Stimulated activated CD8-positive, alpha-beta memory T cell treated with anti-CD3 and anti-CD28 coated beads, Interleukin-7, amount 100 ng/mL, for 24 hours (primary cell): ENCODE measurements at places on chromosomes 3 and 15.

GRCh38 chr3:130515755-130516154 lies 1.2 kb upstream of the COL6A6 start:
- no peak for DNase-seq

DNA sequence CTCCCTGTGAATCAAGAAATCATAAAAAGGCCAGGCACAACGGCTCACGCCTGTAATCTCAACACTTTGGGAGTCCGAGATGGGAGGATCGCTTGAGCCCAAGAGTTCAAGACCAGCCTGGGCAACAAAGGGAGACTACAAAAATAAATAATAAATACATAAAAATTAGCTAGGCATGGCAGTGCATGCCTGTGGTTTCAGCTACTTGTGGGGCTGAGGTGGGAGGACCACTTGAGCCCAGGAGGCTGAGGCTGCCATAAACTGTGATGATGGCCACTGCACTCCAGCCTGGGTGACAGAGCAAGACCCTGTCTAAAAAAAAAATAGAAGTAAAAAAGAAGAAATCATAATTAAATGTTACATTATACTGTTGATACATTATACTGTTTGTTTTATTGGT lies 28.0 kb upstream of the DCUN1D1 start:
- no peak for DNase-seq

DNA sequence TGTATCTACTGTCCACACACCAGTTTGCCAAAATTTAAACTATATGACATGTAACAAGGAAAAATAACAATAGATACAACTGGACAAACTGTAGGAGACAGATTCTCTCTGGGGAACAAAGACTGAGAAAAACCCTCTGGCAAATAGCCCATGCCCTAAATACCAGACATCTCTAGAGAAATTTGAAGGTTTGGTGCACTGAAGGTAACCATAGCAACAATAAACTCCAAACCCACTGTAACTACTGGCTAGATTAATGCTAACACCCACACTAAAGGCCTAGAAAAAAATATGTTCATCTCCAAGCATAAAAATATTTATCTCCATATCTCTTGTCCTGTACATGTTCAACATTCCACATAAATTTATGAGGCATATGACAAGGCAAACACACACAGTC lies 267.1 kb downstream of the STXBP5L start:
- no peak for DNase-seq

DNA sequence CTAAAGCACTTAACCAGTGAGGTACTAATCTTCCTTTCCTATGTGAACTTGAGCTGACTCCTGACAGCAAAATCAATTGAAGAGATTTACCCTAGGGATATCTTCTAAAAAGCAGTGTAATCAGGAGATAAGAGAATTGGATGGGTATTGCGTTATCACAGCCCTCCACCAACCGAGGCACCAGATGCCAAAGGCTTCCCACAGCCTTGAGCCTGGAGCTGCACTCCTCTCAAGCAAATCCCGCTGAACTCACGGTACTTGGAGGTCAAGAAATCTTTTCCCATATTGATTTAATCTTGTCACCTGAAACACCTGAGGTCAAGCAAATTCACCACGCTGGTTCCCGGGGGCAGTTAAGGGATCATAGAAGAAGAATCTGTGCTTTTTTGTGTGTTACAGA lies 346.8 kb downstream of the TBL1XR1 start:
- DNase-seq: no peak

GRCh38 chr3:28376424-28376823 lies 27.8 kb upstream of the AZI2 start:
- no peak for DNase-seq

GRCh38 chr15:74146277-74146800 lies 16.0 kb downstream of the ISLR2 start:
- no peak for DNase-seq

- no peak for DNase-seq
These were observed 27.3 kb upstream of the FGD5 start for GRCh38 chr3:14791343-14791945.

- DNase-seq: no peak
These were observed 54.6 kb downstream of the MB21D2 start for GRCh38 chr3:192863091-192863420.

DNA sequence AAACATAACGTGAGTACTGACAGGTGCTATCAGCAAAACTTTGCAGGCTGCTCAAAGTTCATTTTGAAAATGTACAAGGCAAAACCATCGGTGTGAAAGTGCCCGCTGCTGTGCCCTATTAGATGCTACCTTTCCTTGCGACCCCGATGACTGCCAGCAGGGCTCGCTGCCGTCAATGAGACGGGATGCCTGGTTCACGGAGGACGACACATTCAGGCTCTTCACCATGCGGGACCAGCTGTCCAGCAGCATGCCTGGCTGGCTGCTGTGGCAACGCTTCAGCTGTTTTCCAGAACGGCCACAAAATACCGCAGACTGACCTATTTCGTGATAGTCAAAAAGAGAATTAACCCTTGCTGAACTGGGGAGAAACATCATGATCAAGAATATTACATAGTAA lies 92.7 kb upstream of the OCA2 start:
- DNase-seq: no peak

DNA sequence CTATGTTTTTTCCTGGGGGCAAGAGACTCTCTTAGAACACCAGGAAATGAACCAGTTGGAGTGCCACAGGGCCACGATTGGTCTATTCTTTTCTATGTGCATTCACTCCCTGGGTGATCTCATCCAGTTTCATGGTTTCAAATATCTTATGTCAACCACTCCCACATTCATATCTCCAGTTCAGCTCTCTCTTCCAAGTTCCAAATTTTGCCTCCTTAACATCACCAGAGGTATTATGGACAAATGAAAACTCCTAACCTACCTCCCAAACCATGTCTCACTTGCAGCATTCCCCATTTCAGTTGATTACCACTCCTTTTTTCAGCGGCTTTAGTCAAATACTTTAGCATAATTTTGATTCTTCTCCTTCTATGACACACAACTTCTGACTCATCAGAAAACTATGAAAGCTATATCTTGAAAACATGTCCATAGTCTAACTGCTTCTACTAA lies 203.1 kb upstream of the SEMA6D start:
- no peak for DNase-seq

- no peak for DNase-seq
These were observed 135.8 kb downstream of the ZNF621 start for GRCh38 chr3:40660554-40660953.

GRCh38 chr15:42932833-42933515 lies 12.4 kb upstream of the TTBK2 start:
- DNase-seq: no peak

DNA sequence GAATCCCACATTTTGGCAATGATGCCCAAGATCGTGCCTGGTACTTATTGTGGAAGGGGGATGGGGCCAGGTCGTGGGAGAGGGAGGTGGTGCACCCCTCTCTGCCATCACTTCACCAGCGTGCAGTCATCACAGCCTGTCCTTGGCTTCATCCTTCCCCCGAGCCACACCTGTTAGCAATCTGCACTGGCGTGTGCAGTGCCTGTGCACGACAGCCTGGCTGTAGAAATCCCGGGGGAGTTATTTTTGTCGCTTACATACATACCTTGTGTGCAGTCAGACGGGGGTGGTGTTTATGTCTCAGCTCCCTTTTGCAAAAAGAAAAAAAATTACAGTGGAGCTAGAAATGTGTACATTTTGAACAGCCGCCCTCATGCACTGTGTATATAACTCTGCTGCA lies 216.0 kb downstream of the TLE3 start:
- no peak for DNase-seq

DNA sequence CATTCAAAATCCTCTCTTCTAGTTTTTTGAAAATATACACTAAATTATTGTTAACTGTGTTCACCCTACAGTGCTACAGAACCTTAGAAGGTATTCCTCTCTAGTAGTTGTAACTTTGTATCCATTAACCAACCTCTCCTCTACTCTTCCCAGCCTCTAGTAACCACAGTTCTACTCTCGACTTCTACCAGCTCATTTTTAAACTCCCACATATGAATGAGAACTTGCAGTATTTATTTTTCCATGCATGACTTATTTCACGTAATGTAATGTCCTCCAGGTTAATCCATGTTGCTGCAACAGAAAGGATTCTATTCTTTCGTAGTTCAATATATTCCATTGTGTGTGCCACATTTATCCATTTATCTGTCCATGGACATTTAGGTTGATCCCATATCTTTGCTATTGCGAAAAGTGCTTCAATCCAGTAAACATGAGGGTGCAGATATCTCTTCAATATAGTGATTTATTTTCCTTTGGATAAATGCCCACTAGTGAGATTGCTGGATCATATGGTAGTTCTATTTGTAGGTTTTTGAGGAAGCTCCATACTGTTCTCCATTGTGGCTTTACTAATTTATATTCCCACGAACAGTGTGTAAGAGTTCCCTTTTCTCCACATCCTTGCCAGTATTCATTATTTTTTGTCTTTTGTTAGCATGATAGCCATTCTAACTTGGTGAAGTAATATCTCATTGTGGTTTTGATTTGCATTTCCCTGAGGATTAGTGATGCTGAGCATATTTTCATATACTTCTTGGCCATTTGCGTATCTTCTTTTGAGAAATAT lies 113.7 kb upstream of the SMAD3 start:
- no peak for DNase-seq

DNA sequence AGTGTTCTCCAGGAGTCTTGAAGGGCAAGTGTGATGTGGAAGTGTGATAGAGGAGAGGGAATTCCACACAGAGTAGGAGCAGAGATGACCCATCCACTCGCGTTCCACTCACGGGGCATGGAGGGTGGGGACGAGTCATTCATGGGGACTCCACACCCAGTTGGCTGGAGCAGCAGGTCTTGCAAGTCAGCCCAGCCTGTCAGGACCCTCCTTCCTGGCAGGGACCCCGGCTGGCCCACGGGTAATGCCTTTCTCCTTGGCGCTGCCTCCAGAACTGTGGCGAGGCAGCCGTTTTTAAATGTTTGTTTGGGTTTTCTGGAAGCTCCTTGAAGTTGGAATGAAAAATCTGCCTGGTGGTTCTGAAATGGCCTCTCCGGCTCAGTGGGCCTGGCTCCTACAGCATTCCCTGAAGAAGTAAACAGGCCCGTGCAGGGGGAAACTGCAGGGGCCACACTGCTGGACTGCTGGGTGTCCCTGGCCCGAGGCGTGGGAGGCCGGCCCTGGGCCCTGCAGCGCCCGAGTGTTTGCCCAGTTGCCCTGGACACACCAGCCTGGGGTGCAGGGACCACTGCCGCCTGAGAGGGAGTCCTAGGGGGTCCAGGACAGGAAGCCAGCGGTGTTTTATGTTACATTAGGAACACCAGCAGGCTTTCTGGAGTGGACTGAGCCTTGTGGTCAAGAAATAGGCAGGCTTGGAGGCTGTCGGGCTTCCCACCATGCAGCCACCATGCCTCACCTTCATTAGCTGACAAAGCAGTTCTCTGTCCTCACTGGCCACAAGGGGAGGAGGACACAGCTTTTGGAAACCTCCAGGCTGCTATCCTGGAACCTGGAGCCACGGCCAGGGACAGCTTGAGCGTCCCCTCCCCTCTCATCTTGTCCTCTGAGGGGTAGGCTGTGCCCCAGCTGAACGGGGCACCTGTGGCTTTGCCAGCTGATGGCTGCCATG lies 61.3 kb downstream of the CEMIP start:
- DNase-seq: no peak

DNA sequence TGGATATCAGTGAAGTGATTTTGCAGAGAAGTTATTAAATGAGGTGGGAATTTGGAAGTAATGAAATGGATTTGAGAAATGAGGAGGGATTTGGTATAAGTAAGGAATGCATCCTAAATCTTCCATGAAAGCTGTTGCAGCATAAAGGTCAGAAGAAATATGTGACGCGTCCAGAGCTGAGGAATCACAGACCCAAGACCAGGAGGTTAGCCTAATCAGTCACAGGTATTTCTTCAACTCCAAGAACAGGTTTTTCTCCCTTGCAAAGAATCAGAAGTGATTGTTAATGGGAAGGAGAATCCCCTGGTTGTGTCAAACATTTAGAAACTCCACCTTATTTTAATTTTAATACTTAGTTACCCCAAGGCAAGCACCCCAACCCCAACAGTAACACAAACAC lies 253.2 kb downstream of the MEX3B start:
- no peak for DNase-seq

DNA sequence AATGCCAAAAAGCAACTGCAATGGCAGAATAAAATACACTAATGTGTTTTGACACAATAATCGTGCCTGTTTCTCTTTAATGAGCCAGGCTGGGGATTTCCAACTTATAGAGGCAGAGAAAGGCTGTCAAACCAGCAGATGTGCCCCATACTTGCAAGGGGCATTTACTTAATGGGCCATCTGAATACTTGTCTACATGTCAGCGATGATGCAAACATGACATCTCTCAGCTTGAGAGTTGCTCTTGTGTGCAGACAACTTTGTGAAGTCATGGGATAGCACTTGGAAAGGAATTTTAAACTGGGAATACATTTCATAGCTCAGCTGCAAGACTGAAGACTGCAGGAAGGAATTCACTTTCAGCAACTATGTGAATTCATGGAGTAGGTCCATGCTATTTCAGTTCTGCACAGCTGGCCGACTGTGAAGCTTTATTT lies 127.4 kb upstream of the ADAMTS9 start:
- DNase-seq: no peak

DNA sequence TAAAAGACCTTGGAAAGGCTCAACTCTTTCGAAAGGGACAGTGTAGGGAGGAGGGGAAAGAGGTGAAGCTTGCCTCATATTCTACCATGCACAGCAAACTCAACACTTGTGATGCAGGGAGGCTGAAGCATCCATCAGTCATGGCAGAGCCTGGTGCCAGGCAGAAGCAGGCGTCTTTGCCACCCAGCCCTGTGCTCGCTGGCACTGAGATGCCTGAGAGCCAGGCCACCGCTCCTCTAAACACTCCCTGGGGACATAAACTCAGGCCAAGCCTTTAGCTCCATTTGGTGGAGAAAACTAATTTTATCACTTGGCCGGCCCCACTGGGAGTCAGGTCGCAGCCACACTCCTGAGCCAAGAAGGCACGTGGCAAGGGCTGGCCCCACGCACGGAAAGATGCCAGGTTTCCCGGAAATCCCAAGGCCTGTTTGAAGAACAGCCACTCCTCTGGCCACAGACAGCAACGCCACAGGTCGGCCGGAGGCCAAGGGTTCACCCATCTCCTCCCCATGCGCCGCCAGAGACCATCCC lies 30.7 kb downstream of the XXYLT1 start:
- no peak for DNase-seq

- DNase-seq: no peak
These were observed 58.0 kb upstream of the TEX9 start for GRCh38 chr15:56307180-56307579.

DNA sequence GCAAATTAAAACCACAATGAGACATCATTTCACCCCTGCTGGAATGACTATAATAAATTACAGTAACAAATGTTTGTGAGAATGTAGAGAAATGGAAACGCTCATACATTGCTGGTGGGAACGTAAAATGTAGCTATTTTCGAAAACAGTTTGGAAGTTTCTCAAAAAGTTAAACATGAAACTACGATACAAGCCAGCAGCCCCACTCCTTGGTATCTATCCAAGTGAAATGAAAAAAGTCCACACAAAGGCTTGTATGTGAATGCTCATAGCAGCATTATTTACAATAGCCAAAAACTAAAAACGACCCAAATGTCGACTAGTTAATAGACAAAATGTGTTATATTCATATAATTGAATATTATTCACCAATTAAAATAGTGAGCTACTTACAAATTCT lies 22.9 kb upstream of the CFAP20DC start:
- no peak for DNase-seq

GRCh38 chr3:73695841-73696240 lies 71.1 kb upstream of the PDZRN3 start:
- no peak for DNase-seq
